ENCODE measurements at places on chromosomes 1 and 21.

- DNase-seq: peak; percentile 69
Measured at GRCh38 chr1:235504122-235504493, at the start of gene B3GALNT2. Gene B3GALNT2 (minus strand): TSS chr1:235504452. CDS start chr1:235504252, 200 bp downstream.

DNA sequence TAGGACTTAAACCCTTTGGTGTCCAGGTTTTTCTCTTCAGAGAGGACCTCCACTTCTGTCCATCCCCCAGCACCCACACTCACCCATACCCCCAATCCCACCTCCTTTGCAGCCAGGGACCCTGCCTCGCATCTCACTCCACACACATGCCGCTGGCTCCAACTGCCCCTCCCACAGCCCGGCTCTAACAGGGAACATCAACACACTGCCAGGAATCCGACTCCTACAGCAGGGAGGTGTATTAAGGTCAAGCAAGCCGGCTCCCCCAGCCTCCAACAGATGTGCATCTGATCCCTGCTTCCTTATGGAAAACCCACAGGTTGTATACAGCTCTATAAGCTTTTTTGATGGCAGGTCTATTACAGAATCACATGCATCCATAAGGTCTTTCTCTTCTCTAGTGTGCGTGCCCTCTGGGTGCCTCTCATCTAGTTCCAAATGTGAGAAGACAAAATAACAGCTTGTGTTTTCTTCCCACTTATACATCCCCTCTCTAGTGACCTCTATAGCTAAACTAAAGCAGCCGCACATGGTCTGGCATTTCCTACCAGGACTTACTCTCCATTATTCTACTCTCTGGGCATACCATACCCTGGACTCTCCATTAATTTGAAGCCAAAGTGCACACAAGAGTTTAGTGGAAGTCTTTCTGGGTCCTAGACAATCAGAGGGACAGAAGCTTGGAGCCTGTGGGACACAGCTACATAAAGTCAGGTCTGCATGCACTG, 16.3 kb downstream of the PIK3C2B start:
- no peak for DNase-seq

- DNase-seq: no peak
Measured at GRCh38 chr1:215458562-215458961, 108.5 kb upstream of the KCTD3 start.

GRCh38 chr1:46481961-46482360, 7.7 kb upstream of the DMBX1 start:
- DNase-seq: no peak

- no peak for DNase-seq
Measured at GRCh38 chr1:19457607-19458006, 27.7 kb downstream of the CAPZB start.

GRCh38 chr1:212355230-212355969, 59.3 kb downstream of the PACC1 start:
- no peak for DNase-seq

DNA sequence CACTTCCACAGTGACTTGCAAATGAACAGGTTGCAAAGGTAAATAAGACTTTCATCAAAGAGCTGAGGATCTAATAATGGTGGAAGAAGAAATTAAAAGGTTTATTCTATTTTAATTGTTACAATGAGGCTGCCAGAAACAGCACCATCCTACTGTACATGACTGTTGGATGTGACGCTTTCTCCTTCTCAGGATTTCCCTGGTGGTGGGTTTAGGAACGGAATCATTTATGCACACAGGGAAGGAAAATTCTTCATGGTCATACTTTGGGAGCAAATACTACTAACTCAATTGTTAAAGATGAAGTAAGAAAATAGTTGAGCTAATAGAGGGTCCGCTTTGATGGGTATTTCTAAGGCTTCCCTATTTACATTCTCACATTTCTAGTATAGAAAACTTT, 22.2 kb upstream of the LYPLAL1 start:
- no peak for DNase-seq

DNA sequence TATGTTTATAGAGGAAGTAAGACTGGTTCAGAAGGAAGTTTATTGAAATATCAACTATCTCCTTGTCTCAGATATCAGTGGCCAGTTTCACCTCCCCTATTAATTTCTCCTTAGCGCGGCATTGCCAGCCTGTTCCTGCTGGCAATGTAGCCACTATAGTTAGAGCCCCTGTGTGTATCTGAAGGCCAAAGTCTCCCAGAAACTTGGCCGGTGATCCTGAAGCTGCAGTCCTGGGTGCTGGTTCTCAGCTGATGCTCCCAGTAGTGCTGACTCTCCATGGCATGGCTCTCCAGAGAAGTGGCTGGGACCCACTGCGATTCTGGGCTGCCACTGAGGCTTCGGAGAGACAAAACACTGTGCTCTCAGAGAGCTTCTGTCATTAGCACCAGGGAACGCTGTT, 59.9 kb downstream of the TNN start:
- no peak for DNase-seq

DNA sequence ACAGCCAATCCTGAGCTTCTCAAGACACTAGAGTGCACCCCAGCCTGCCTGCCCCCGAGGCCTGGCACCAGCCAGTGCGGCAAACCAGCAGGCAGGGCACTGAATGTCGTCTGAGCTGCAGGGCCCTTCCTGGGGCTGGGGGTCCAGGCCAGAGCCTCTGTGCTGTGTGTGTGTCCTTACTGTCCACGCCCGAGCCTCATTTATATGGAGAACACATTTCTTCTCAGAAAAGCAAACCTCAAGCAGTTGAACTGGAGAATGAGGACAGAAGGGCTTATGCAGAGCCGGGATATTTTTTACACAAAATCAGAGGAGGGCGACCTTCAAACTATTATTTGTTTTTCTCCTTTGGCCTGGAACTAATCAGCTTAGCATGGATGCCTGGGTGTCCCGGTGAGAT, 52.7 kb downstream of the POFUT2 start:
- DNase-seq: no peak

DNA sequence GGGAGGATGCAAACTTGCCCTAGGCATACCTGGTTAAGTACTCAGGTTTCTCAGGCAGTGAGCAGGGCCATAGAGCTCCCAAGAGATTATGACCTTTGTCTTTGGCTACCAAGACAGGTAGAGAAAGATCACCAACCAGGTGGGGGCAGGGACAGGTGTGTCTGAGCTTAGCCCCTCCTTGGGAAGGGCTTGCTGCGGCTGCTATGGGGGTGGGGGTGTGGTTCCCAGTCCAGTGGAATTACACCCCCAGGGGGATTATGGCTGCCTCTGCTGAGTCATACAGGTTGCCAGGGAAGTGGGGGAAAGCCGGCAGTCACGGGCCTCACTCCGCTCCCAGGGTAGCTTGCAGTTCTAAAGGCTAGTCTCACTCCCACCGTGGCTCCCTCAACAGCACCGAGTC, 65.2 kb upstream of the FAM163A start:
- peak; percentile 29 for DNase-seq

DNA sequence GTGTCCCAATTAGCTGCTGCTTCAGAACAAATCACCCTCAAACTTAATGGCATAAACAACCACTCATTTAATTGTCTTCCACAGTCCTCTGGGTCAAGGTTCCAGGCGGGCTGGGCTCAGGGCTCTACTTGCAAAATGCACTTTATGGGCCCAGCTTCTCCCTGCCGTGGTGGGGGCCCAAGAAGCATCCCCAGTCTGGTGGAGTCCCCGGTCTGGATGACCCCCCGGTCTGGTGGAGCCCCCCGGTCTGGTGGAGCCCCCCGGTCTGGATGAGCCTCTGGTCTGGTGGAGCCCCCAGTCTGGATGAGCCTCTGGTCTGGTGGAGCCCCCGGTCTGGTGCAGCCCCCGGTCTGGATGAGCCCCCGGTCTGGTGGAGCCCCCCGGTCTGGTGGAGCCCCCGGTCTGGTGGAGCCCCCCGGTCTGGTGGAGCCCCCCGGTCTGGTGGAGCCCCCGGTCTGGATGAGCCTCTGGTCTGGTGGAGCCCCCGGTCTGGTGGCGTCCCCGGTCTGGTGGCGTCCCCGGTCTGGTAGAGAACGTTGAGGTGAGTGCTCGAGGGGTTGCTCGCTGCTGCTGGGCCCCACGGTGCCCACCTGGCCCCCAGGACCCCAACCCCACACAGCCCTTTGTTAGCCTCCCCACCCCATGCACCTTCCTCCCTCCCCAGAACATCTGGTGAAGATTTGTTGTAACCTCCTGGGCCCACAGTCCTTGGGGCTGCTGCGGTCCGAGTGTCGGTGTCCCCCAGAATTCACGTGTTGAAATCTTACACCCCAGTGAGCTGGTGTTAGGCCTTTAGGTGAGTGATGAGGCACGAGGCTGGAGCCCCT, 33.8 kb downstream of the POFUT2 start:
- DNase-seq: no peak

DNA sequence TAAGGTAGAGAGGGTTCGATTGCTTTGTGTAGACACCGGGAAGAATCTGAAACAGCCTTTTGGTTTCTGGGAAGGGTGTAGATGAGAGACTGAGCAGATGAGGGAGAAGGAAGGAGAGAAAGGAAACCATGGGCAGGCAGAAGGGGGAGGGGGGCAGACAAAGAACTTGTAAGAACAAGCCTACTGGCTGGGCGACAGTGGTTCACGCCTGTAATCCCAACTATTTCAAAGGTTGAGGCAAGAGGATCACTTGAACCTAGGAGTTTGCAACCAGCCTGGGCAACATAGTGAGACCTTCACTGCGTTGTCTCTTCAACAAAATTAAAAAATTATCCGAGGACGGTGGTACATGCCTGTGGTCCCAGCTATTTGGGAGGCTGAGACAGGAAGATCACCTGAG, 106.2 kb downstream of the TM2D1 start:
- no peak for DNase-seq

DNA sequence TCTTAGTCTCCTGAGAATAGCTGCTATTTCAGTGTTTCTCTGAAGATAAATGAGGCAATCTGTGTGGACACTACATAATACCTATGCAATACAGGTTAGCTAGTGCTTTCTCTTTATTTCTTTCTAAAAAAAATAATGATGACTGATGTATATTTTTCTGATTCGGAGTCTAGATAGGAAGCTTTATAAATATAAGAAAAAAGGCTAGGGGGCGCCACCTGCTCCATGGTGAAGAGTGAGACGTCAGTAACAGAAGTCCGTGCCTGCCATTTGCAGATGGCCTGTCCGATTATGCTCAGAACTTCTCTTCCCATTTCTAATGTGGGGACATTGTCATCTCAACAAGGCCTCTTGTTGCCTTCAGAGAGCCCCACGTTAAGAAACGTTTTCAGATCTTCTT, 26.4 kb downstream of the QSOX1 start:
- DNase-seq: no peak

GRCh38 chr1:204128464-204128963, 23.3 kb downstream of the ETNK2 start:
- DNase-seq: no peak

DNA sequence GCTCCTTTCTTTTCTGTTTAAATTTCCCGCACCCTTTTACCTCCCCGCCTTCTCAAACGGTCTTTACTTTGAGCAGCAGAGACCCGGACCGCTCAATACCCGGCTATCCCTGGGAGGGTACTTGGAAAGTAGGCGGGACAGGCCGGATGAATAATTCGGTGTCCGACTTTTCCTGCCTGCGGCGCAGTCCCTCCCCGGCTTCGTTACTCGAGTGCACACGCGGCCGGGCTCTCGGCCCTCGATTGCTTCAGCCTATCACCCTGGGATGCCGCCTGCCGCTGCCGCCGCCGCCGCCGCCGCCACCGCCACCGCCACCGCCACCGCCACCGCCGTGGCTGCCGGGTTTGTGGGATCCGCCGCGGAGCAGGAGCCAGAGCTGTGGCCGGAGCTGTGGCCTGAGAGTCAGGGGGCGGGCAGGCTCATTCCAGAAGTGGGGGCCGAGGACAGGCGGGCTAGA, 382 bp upstream of the RASAL2 start:
- DNase-seq: peak; percentile 99

- no peak for DNase-seq
Measured at GRCh38 chr1:12151465-12151864, 15.3 kb upstream of the TNFRSF1B start.

DNA sequence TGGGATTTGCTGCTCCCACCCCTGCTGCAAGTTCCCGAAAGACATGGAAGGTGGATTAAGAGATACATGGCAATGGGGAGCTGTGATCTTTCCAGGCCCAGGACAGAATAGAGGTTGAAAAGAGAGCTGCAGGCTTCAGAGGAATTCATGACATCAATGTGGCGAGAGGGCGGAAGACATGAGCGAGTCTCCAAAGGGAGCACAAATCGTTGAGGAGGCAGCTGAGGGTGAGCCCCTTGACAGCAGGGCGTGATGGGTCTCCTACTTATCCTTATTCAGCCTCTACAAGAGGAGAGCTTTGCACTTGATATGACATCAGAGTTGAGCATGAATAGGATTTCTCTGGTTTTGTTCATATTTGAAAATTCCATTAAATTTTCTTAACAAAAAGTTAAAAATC, 45.5 kb upstream of the TACSTD2 start:
- DNase-seq: no peak

DNA sequence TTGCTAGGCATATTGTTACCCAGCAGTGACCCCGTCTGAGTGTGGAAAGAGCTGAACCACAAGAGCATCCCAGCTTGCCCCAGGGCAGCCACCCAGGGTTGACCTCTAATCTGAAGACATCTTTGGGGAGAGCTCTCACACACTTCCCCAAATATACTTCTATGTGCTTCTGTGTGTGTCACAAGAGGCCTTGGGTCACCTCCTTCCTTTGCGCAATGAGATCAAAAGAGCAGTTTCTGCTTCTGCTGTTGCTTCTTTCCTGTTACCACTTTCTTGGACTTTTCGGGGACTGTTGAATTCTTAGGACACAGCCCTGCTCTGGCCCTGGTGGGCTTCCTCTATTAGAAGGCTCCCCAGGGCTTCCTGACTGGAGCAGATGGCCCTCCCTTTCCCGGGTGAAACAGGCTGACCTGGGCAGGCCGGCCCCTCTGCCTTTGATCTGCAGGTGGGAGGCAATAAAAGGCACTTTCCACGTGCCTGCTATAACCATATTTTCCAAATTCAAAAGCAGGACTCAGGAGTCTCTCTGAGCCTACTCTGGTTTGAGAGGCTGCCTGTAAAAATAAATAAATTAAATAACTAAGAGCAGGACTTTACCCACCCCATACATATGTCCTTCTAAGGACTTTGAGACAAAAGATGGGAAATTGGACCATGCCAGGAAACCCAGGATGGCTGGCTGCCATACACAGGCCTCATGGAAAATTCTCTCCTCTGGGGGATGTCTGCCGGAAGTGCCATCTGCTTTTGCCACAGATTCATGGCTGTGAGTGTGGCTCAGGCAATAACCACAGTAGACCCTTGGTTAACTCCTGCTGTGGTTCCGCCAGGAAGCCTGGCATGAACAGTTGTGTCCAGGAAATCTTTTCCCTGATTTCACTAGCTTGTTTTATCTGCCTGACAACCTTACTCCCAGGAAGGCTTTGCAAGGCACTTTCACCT, 28.3 kb upstream of the RCSD1 start:
- peak; percentile 24 for DNase-seq

DNA sequence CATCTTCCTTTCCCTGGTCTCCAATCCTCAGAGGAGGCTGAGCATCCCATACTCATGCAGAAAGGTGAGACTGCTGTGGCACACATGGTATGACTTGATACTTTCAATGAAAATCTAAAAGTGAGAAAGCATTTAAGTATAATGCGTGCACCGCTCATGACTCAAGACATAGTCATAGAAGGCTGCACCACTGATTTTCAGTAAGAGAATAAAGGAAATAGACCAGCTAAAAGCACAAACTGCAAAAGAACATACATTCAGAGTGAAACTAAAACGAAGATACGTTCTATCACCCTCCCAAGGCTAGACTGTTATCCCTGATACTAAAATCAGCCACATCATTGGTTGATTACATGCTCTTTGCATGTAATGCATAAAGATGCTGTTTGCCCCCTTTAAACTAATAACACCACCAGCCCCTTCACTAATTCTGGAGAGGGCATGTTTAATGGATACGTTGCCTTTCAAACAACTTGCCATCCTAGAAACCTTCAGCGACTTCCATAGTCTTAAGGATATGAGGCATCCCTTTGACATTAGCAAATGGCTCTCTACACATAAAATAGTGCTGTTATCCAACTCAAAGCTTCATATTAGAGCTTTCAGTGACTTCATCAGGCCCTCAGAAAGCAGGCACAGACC, 2.1 kb downstream of the PLD5 start:
- DNase-seq: no peak

GRCh38 chr1:66300972-66301451, 232.9 kb upstream of the SGIP1 start:
- DNase-seq: no peak

Measured in trophoblast cell (in vitro differentiated cells and primary cell).